ENCODE measurements at places on chromosomes 4 and X. TPM values are rescaled to one million over a fixed set of nuclear protein-coding genes. Genes with fewer than 3 reads are reported as not detected.

DNA sequence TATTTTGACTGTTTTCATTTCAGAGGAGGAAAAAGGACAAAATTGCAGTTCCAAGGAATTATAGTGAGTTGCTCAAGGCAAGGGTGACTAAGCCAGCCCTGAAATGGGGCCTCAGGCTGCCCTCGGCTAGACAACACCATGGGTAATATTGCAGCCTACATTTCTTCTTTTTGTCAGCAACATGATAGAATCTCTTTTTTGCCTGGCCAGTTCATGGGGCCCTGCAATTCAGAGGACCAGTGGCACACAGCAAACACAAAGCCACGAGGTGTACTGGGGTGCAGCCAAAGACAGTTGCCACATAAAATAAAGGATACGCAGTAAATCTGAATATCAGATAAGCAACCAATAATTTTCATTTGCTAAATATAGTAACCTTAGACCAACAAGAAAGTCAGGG lies 41.8 kb downstream of the RBM47 start:
- DNase-seq, result no peak

DNA sequence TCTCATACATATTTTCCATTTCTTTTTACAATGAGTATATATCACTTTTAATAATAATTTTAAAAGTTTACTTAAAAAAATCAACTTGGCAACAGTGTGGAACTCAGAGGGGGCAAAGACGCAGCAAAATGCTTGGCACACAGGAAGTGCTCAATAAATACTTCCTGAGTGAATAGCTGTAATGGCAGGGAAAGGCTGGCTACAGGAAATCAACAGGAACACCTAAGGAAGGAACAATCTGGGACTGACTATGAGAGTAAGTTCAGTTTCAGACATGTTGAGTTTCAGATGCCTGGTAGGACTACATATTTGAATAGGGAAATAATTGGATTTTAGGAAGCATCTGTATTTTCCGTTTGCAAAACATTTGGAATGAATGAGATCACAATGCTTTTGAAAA lies 137.6 kb downstream of the SCLT1 start:
- DNase-seq, result no peak

Gene CXXC4
- total RNA-seq, result 5.0 TPM

DNA sequence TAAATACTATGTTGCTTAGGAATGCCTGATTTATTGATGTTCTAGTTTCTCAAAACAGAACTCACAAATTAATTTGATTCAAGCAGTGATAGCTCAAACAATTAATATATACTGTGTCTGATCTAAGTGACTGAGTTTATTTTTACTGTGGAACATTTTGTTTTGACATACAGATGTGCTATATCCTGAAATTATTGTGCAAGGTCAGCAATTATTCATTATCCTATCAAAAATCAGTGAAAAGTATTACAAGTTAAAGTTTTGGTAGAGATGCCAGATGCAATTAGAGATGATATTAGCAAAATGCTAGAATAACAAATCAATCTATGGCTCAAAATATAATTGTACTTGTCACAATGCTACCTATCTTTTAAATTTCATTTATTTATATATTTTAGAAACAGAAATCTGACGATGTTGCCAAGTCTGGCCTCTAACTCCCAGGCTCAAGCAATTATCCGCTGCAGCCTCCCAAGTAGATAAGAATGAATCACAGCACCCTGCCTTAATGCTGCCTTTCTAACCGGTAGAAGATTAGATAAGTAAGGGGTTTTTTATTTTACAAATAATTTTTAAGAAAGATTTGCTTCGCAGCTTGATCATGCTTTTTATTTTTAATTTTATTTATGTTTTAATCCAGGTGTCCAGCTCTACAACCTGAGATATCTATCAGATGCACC lies 825.5 kb upstream of the NDST4 start:
- no peak for DNase-seq

DNA sequence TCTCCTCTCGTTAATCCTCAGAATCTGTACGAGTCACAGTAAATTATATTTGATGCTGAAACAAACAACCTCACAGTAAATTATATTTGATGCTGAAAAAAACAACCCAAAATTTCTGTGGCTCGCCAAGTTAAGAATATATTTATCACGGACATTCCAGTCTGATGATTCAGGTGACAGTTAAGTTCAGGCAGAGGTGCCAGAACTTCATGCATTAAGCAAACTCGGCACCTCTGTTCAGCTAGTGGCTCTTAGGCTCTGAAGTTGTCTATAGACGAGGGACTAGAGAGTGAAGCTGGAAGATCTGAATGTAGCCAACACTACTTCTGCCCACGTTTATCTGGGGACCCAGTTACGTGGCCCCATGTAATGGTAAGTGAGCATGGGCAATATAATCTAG lies 132.2 kb upstream of the AGA start:
- no peak for DNase-seq

GRCh38 chr4:53557669-53558064 lies 33.6 kb downstream of the LNX1 start:
- no peak for DNase-seq

All from left ventricle myocardium superior (tissue), 1 donor.